Hippocampal formation (tissue), 2 donors: ENCODE measurements at places on chromosomes 2 and 18.

- DNase-seq = no peak
Measured at GRCh38 chr2:47354013-47354847, 48.7 kb upstream of the MSH2 start.

- DNase-seq = no peak
Measured at GRCh38 chr2:201218780-201219179, 35.8 kb downstream of the CASP10 start.

DNA sequence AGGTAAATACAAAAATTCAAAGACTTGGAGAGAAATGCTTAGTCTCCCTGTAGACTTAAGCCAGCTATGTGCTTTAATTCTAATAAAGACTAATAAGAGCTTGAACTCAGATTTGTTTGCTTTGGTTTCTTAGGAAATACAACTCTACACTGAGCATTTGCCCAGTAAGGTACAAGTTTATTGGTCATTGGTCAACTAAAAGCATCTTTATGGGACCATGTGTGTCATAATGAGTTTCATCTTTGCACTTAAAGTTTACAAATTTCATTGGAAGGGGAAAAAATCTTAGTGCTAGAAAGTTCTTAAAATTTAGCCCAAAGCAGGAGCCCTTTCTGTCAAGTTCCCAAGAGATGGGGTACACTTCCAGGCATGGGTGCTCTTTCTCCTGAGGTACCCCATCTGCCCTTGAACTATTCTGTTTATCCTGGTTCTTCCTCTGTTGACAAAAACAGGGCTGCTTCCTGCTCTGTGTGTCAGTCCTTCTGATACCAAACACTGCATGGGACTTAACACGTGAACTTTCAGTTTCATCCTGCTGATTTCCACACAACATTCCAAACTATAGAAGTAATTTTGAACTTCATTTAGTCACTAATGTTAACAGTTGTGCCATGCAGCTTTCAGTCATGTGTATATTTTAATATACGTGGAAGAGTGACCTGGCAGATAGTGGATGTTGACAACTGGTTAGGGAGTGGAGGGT is 200.2 kb downstream of the TPGS2 start:
- DNase-seq = no peak

- DNase-seq = peak; percentile 41
Measured at GRCh38 chr2:144402251-144402650, 117.7 kb downstream of the ZEB2 start.

- DNase-seq = no peak
Measured at GRCh38 chr18:78768656-78769501, 210.7 kb upstream of the SALL3 start.

GRCh38 chr18:36188916-36189315 is 1.6 kb downstream of the MOCOS start:
- DNase-seq = no peak

GRCh38 chr2:37890893-37891495 is 34.1 kb upstream of the RMDN2 start:
- DNase-seq = peak; percentile 30

- DNase-seq = no peak
Measured at GRCh38 chr18:27715751-27716150, 461.2 kb downstream of the CDH2 start.

DNA sequence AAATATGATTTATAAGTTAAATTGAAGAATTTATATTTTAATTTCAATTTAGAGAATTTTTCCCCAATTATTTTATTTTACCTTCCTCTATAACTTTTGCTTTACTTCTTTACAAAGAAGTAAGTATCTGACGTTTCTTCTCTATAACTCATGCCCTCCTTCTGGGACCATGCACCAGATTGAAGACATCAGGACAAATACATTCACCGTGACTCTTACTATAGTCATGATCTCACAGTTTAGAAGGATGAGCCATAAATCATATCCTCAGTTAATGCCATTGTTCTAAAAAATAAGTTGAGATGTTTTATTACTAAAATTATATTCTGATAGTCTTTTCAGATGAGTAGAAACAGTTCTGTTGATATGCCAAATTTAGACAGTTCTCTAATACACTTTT is 279.3 kb downstream of the TMX3 start:
- DNase-seq = no peak

GRCh38 chr2:147538088-147538487 is 306.7 kb upstream of the ACVR2A start:
- no peak for DNase-seq

- DNase-seq = no peak
Measured at GRCh38 chr2:213010106-213010779, 141.2 kb downstream of the IKZF2 start.

DNA sequence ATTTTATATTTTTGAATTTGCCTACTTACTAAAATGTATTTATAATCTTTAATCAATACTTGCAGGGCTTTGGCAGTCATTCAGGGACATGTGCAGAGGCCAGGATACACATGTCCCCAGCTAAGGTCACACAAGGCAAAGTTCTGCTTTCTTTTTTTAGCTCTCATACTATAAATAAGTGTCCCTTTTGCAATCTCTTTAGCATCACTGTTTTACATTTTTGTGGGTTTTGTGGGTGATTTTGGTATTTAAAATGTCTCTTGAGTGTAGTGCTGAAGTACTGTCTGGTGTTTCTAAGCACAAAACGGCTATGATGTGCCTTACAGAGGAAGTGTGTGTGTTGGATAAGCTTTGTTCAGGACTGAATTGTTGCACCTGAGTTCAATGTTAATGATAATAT is 309.0 kb upstream of the GULP1 start:
- no peak for DNase-seq

DNA sequence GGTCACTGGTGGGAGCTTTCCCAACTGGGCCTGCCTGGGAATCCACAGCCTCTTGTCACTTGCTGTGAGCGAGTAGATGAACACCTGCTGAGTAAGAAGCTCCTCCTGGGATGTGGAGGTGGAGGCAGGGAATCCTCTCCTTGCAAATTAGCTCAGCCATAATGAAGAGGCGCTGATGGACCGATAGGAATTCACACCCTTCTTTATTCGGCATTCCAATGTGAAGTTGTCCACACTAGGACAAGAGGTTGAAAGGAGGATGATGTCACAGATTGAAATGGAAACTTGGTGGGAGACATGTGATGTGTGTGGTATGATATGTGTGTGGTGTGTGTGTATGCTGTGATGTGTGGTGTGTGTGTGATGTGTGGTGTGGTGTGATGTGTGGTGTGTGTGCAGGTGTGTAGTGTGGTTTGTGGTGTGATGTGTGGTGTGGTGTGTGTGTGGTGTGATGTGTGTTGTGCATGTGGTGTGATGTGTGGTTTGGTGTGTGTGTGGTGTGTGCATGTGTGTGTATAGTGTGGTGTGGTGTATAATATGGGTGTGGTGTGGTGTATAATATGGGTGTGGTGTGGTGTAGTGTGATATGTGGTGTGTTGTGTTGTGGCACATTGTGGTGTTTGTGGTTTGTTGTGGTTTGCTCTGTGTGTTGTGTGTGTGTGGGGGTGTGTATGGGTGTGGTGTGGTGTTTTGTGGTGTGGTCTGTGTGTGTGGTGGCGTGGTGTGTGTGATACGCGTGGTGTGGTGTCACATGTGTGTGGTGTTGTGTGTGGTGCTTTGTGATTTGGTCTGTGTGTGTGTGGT is 216.4 kb downstream of the BCL2 start:
- no peak for DNase-seq

- DNase-seq = no peak
Measured at GRCh38 chr2:60518567-60518966, 34.9 kb downstream of the BCL11A start.
